ENCODE measurements at places on chromosomes 1 and 21.

DNA sequence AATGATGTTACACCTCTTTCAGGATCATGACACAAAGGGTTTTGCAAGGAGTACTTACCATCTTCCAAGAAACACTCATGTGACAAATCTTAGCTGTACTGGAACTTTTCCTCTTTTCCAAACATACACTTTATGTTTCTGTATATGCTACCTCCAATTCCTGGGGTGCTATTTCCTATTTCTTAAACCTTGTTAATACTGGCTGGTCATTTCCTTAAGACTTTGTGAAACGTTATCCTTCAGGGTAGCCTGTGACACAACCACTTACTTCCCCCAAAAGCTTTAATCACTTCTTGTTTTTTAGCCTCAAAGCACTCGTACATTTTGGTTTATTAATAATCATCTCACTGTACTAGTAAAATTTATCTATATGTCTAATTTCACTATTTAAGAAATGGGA is 39.4 kb downstream of the OR10Z1 start:
- DNase-seq, result no peak

- DNase-seq, result no peak
Measured at GRCh38 chr1:230037261-230037660, 29.8 kb upstream of the GALNT2 start.

- no peak for DNase-seq
Measured at GRCh38 chr1:228500143-228500734, 13.1 kb downstream of the RNF187 start.

GRCh38 chr1:224594851-224595250 is 21.3 kb upstream of the CNIH3 start:
- DNase-seq, result no peak

DNA sequence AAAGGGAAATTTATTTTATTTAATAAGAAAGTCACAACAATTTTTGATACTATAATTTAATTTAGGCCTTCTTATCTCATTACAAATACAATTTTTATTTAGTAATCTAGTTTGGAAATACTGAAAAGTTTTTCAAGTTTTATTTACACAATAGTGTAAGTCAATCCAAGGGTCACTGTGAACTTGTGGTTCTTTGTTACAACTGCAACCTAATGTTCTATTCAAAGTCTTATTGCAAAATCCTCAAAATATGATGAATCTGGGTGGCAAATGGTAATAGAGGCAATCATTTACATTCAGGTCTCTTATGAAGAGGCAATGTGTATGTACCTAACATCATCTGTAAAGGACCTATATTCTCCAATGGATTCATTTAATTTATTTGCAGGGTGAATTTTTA is 421.2 kb downstream of the DPYD start:
- no peak for DNase-seq
